ENCODE measurements at places on chromosomes 12 and 14.
A peak's percentile ranks its signal among the peaks of the same experiment; 100 is the strongest.

GRCh38 chr12:12209043-12209442, 57.8 kb downstream of the LRP6 start:
- DNase-seq, result no peak

DNA sequence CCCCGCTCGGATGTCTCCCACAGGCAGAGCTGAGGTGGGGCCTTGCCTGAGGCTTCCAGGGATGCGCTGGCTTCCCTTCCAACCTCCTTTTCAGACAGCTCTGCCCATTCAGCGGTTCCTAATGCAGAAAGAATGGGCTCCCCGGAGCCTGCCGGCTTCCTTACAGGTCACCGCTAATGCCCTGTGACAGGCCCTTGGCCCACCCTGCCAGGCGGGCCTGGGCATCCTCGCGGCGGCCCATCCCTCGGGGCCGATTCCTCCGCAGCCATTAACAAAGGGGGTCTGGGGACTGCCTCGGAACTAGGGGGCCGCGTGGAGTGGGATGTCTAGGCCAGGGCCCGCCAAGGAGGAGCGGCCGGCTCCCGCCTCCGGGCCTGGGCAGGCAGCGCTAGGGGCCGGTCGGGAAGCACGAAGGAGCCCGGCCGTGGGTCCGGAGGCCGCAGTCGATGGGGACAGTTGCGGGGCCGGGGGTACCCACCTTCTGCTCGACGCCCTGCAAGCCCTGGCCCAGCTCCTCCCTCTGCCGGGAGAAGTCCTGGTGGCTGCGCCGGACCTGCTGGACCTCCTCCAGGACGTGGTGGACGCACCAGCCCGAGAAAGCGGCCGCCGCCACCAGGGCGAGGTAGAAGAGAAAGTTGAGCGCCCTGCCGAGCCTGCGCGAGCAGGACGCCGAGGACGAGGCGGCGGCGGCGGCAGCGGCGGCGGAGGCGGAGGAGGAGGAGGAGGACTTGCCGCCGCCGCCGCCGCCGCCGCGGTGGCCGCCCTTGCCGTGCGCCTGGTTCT, 738 bp downstream of the CKAP4 start:
- peak; percentile 32 for DNase-seq

- DNase-seq, result peak; percentile 3
Measured at GRCh38 chr14:47539031-47539461, 136.4 kb downstream of the MDGA2 start.

- DNase-seq, result no peak
Measured at GRCh38 chr14:51914310-51914709, 53.9 kb downstream of the GNG2 start.

- no peak for DNase-seq
Measured at GRCh38 chr14:95039259-95039992, 117.9 kb downstream of the DICER1 start.

GRCh38 chr14:100135073-100135472, 24.4 kb downstream of the DEGS2 start:
- DNase-seq, result no peak

- DNase-seq, result no peak
Measured at GRCh38 chr12:26275313-26276131, 80.1 kb downstream of the SSPN start.

DNA sequence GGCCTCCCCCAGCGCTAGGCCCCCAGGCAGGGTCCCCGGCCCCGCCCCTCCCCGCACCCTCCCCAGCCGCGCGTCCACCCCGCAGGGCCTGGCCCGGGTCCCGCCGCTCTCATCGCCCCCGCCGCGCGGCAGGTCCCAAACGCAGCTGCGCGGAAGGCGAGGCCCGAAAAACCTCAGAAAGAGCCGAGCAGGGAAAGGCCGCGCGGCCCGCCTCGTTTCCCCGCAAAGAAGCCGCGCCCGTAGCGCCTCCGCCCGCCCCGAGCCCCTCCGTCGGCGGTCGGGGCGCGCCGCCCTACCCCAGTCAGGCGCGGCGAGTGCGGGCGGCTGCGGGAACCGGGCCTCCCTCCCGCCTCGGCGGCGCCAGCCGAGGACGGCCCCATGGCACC, 324 bp downstream of the POLE start:
- DNase-seq, result no peak

DNA sequence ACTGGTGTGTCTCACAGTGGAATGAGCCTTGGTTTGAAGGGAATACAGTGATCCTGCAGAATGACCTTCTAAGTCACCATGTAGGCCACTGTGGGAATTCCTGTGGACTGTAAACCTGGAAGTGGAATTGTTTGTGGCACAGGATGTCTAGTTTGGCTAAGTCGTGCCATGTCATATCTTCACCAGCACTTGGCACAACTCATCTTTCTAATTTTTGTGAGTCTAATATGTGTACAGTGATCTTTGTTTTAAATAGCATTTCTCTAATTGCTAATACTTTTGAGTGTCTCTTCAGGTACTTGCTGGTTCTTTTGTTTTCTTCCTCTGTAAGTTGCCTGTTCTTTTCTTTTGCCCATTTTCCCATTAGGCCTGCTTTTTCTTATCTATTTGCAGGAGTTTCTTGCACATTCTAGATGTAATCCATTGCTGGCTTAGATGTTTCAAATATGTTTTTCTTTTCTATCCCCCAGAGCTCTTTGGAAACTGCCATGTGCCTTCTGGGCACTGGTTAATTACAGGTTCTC, 112.7 kb downstream of the VRK1 start:
- DNase-seq, result no peak

GRCh38 chr14:93078870-93079269, 36.9 kb downstream of the ITPK1 start:
- DNase-seq, result no peak

DNA sequence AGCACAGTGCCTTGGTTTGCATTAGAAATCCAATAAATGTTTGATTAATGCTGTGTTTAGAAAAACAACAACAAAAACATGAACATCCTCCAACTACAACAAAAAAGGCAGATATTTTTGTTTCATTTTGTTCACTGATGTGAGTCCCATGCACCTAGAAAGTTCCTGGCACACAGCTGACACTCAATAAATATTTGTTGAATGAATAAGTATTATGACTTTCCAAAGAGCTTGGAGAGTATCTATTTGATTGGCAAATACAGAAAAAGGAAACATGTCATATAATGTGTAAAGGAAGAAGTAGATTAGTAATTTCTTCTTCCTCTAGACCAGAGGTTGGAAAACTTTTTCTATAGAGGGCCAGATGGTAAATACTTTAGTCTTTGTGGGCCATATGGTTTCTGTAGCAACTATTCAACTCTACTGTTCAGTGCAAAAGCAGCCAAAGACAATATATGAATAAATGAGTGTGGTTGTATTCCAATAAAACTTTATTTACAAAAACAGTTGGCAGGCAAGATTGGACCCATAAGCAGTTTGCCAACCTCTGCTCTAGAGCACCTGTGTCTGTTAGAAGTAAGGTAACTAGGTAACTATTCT, 312.3 kb upstream of the DIO2 start:
- no peak for DNase-seq

- DNase-seq, result no peak
Measured at GRCh38 chr14:84927096-84927827, 602.7 kb upstream of the FLRT2 start.

GRCh38 chr14:32707742-32708500, 230.8 kb upstream of the NPAS3 start:
- no peak for DNase-seq

GRCh38 chr12:112194601-112195247, 69.4 kb downstream of the TRAFD1 start:
- no peak for DNase-seq

GRCh38 chr12:15996254-15996653, 85.1 kb downstream of the DERA start:
- DNase-seq, result no peak

DNA sequence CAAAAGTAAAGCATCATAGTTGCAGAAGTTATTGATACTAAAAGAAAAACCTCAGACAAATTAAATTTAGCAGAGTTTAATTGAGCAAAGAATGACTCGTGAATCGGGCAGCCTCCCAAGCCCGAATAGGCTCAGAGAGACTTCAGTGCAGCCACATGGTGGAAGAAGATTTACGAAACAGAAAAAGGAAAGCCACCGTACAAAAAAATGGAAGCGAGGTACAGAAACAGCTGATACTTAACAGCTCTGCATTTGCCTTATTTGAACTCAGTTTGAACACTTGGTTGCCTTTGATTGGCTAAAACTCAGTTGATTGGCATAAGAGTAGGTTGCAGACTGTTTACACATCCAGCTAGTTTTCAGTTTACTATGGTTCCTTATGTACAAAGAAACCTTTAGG, 12.9 kb downstream of the TTC9 start:
- DNase-seq, result no peak

DNA sequence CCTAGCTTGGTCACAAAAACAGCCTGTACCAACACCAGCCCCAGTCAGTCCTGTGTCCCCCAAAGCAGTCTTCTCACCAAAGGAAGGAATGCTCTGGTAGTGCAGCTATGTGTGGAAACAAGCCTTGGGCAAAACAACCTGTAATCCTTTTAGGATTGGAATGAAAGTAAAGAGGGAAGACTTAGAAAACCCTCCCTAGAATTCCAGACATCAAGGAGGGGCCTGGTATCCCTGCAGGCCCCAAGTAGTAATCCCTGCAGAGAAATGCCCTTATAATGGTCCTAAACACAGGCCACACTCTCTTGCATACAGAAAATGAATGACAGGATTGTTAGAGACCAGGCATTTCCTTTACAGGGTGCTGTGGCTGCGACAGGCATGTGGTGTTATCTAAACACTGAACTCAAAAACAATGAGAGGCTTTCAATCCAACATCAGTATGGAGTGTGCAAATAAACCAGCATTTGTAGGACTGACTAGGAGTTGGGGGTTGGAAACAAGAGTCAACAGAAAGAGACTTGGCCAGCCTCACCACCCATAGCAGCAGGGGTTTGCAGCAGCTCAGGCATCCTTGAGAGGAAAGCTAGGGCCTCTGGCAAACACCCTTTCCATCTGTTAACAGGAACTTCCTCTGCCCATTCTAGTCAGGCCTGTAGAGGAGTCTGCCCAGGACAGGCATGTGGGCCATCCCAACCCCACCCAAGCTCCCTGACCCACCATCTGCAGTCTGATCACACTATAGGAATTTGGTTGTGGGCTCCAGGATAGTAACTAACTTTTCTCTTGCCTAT, 59.1 kb downstream of the DCAF5 start:
- no peak for DNase-seq

- DNase-seq, result no peak
Measured at GRCh38 chr12:19915392-19916195, 452.7 kb upstream of the PDE3A start.

GRCh38 chr12:89161557-89161956, 190.7 kb downstream of the DUSP6 start:
- no peak for DNase-seq

- DNase-seq, result no peak
Measured at GRCh38 chr12:112307317-112308011, 74.8 kb downstream of the HECTD4 start.

DNA sequence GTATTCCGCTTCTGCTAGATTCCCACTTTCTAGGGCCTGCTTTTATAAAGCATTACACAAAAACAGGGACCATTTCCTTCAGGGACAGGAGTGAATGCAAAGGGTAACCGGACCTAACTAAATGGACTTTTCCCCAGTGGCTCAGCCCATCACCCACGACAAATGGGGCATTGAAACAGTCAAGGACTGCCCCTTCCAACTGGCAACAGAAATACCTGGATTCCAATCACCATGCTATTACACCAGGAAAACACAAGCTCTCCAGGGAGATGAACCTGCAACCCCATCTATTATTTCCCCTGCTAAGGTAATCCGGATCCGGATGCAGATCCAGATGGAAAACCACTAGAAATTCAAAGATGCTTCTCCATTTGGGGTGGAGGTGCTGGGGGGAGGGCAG, 1.0 kb downstream of the MPHOSPH9 start:
- DNase-seq, result no peak

DNA sequence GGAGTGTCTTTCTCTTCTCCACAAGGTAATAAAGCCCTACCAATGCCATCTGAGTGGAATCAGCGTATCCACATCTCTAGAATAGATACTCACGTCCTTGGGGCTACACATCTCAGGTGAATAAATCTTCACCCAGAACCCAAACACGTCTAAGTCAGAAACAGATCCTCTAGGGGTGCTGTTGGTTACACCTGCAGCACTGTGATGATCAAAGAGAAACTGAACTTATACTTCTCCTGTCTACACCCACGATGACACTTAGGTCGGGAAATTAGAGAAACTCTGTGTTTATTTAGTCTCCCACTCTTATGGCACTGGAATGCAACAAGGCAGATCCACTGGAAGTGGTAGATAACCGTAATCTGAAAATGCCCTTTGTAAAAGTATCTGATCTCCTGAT, 46.2 kb downstream of the WIF1 start:
- no peak for DNase-seq

DNA sequence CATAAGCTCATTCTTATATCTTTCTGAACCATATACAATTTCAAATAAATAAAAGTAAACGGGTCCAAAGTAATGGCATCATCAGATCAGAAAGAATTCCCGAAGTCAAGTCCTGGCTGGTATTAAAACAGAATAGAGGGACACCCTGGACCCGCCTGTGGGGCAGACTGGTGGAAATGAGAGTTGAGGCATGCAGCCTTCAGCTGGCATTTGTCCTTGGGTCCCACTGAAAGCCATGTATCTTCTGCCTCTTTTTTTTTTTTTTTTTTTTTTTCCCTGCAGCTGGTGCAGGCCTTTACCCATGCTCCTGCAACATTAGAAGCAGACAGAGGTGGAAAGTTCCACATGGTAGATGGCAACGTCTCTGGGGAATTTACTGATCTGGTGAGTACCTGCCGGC, 9.9 kb downstream of the AHSA1 start:
- no peak for DNase-seq

DNA sequence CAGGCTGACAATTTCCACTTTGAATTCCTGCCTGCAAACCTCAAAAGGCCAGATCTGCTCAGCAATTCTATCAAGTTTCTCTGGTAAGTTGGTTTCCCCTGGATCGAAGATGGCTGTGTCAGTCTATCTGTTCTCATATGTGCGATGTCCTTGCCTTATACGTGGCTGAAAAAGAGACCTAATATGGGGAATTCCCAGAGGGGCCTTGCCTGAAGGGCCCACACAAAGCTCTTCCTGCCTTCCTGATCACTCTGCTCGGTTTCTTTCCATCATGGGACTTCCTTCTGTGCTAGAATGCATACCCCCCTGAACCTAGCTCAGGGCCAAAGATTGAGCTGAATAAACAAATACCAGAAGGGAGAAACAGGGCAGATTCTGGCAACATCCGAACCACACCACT, 13.2 kb downstream of the TCL1B start:
- DNase-seq, result no peak

GRCh38 chr14:33402604-33403003, 463.9 kb downstream of the NPAS3 start:
- no peak for DNase-seq

Data from anterior cingulate cortex (tissue), 58 donors.